Activated CD4-positive, alpha-beta T cell treated with anti-CD3 and anti-CD28 coated beads, Interleukin-2, Interleukin-4, amounts not matched to agents 100 ng/mL and 50 ng/mL, durations not matched to agents 16 hours and 8 hours (primary cell): ENCODE measurements at places on chromosomes 3 and 15.

GRCh38 chr3:77539014-77539413 is 499.1 kb downstream of the ROBO2 start:
- no peak for DNase-seq

GRCh38 chr3:49007771-49008528 is 759 bp downstream of the WDR6 start:
- DNase-seq: peak; percentile 93

GRCh38 chr3:106882297-106882696 is 494.9 kb upstream of the CCDC54 start:
- no peak for DNase-seq

- peak; percentile 79 for DNase-seq
Observed at GRCh38 chr3:172129850-172130716, 90.7 kb downstream of the FNDC3B start.

- no peak for DNase-seq
Observed at GRCh38 chr3:109278141-109278540, 38.2 kb downstream of the DPPA2 start.

GRCh38 chr3:175304404-175304803 is 445.3 kb downstream of the NAALADL2 start:
- no peak for DNase-seq

- no peak for DNase-seq
Observed at GRCh38 chr3:106725566-106725965, 651.7 kb upstream of the CCDC54 start.

- DNase-seq: no peak
Observed at GRCh38 chr15:71117714-71118305, 2.5 kb downstream of the THSD4 start.

GRCh38 chr15:78761020-78761419 is 50.2 kb downstream of the ADAMTS7 start:
- no peak for DNase-seq

- DNase-seq: no peak
Observed at GRCh38 chr3:14471690-14472089, 68.5 kb downstream of the GRIP2 start.

GRCh38 chr15:80567721-80568157 is 127.4 kb upstream of the ABHD17C start:
- DNase-seq: peak; percentile 36

GRCh38 chr3:138082992-138083386 is 32.4 kb downstream of the DZIP1L start:
- DNase-seq: no peak
